SK-MEL-5 (cell line): ENCODE measurements at places on chromosomes 12 and 14. TPM values are rescaled to one million over a fixed set of nuclear protein-coding genes. Genes with fewer than 3 reads are reported as not detected.

The PHC1 gene
- 25.1 and 31.1 TPM in 2 replicates for total RNA-seq

The PRH2 gene
- 0.26 TPM in 1 of 2 replicates, not detected in the other for total RNA-seq

The HAL gene
- total RNA-seq, result not detected in 2 replicates

DNA sequence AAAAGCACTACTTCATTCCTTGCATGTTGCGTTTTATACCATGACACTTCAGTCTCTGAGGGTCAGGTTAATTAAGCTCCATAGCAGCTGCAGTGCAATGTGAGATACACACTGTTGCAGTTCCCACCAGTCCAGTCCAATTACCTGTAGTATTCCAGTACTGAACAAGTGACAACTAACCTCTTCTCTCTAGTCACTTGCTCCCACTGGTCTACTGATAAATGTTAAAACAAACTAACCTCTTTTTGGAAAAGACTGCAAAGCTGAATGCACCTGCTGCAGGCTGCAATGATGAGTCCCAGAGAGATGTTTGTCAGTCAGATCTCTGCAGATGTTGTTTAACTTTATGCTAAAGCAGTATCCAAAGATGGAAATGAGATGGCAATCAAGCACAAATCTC is 7.9 kb downstream of the NOVA1 start:
- no peak for DNase-seq

DNA sequence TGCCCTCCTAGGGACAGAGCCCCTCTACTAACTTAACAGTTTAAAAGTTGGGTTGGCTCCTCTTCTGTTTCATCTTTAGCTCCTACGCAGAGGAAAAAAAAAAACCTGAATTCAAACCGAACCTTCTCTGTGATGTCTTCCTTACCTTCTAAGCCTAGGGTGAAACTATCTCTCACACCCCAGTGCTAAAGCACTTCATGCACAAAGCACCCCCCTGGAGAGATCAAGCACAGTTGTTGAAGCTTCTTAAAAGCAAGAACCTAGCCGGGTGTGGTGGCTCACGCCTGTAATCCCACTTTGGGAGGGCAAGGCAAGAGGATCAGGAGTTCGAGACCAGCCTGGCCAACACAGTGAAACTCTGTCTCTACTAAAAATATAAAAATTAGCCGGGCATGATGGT is 37.6 kb downstream of the CORO1C start:
- DNase-seq, result no peak

GRCh38 chr12:53502983-53503728 is 2.1 kb downstream of the TARBP2 start:
- no peak for DNase-seq
